ENCODE measurements at places on chromosomes 11 and 22.
A peak's percentile ranks its signal among the peaks of the same experiment; 100 is the strongest.

- no peak for DNase-seq
Measured at GRCh38 chr11:21262992-21263391, 593.6 kb downstream of the NELL1 start.

GRCh38 chr11:109547356-109548027 lies 125.5 kb downstream of the C11orf87 start:
- no peak for DNase-seq

GRCh38 chr22:19970479-19971275 lies 29.1 kb upstream of the TXNRD2 start:
- DNase-seq: peak; percentile 66

DNA sequence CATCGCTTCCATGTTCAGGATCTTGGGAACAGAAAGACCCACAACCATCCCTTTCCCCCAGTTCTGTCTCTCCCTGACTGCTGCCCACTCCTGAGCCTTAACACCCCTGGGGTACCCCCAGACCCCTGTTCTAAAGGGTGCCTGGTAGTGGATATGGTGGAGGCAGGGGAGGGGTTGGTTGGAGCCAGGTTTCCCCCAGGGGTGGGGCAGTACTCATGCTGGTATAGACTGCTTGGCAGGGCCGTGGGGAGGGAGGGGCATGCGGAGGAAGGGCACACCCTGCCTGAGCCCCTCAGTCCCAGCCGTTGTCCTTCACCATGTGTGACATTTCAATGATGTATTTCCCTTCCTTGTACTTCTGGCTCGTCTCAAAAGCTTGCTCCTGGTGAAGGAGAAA lies 4.0 kb downstream of the YPEL4 start:
- no peak for DNase-seq

DNA sequence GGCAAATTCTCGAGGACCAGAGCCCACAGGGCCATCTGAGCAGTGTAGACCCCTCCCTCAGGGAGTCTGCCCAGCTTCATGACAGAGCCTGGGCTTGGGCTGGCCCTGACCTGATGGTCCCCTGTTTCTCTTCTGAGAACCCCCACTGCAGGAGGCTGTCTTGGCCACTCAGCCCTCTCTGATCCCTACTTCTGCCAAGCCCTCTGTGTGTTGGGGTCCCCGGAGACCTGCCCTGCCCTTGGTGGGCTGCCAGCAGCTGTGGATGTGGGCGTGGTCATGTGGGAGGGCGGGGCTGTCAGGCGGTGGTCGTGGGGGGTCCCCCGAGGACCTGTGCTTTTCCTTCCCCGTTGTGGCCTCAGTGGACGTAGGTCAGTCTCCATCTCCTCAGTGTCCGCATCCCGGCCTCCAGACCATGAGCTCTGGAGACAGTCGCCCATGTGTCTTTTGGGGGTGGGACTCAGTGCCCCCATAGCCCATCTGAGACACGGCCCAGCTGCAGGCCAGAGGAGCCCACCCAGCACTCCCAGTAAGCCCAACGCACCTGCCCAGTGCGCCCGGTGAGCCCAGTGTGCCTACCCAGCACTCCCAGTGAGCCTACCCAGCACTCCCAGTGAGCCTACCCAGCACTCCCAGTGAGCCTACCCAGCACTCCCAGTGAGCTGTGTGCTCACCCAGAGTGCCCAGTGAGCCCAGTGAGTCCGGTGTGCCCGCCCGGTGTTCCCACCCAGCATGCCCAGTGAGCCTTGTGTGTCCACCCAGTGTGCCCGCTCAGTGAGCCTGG lies 409.2 kb downstream of the TBC1D22A start:
- no peak for DNase-seq

- DNase-seq: no peak
Measured at GRCh38 chr11:56172256-56172830, 4.1 kb upstream of the OR5J2 start.

- no peak for DNase-seq
Measured at GRCh38 chr11:1510928-1511327, 24.3 kb upstream of the MOB2 start.

DNA sequence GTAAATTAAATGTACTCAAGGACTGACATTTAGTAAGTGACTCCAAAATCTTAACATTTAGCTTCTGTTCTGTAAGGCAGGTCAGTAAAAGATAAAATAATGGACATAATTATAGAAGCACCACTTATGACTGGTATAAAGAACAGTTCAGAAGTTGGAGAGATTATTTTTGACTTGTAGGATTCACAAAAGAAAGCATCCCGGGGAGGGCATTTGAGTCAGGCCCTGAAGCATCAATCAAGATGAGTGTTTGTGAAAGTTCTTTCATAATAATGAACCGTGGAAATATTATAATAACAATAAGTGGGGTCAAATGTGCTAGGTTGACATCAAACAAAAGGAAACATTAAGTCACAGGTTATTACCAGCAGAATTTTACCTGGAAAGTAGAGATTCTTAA lies 201.9 kb downstream of the DDX10 start:
- no peak for DNase-seq

GRCh38 chr22:35837101-35837727 lies 119.5 kb downstream of the APOL5 start:
- no peak for DNase-seq

DNA sequence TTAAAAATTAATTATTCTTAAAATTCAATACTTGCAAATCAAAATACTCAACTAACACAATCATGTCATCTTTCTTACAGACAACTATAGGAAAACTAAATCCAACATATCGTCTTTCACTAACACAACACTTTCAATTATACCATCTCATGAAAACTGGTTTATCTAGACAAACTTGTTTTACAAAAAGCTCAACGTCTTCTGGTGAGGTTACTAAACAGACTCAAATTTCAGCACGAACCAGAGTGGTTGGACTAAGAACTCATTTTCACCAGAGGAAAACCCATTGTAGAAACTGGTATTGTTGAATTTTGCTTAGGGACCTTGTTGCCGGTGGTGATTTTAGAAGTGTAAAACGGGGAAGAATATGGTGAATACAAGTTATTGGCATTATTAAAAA lies 52.2 kb downstream of the NUP98 start:
- DNase-seq: no peak

GRCh38 chr11:27688076-27688475 lies 12.2 kb downstream of the BDNF start:
- no peak for DNase-seq

GRCh38 chr11:86675017-86675416 lies 2.6 kb upstream of the ME3 start:
- DNase-seq: peak; percentile 48

DNA sequence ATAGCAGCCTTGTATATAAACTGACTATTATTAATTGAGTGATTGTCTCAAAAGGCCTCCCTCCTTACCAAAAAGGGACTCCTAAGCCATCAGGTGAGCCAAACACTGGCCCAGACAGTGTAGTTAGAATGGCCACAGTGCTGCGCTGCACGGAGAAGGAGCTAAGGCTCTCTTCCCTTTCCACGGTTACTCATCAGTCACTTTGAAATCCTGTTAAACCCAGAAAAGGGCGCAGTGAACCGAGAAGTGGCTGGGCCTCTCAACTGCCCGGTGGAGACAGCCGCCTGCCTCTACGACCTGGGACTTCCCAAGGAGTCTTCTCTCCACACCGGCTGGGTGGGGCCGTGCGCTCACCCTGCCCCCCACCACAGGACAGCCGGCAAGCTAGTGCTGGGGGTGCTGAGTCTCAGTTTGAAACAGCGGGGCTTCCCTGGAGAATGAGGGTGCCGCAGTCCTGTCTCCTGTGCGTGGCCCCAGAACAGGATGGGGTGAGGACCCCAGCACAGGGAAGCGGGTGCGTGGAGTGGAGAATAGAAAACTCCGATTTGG lies 1.3 kb downstream of the MYH9 start:
- DNase-seq: peak; percentile 90

DNA sequence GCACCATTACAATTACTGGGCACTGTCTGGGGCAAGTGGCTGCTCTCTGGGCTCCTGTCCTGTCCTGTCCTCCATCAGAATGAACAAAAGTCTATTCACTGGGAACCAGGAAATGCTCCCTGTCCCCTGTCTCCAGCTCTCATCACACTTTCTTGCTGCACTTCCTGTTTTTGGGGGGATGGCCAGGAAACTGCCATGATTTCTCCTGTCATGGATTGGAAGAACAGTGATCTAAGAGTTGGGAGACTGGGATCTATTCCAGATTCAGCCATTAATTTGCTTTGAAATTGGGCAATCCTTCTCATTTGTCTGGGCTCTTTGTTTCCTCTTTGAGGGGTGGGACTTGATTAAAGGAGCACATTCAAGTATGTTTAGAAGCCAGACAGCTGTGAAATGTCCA lies 61.4 kb upstream of the KIRREL3 start:
- DNase-seq: no peak

GRCh38 chr11:126633330-126633729 lies 277.8 kb downstream of the ST3GAL4 start:
- DNase-seq: no peak

- DNase-seq: no peak
Measured at GRCh38 chr11:92865352-92865751, 104.1 kb upstream of the MTNR1B start.

GRCh38 chr11:124075841-124076651 lies 34.9 kb upstream of the OR10G7 start:
- DNase-seq: peak; percentile 35

DNA sequence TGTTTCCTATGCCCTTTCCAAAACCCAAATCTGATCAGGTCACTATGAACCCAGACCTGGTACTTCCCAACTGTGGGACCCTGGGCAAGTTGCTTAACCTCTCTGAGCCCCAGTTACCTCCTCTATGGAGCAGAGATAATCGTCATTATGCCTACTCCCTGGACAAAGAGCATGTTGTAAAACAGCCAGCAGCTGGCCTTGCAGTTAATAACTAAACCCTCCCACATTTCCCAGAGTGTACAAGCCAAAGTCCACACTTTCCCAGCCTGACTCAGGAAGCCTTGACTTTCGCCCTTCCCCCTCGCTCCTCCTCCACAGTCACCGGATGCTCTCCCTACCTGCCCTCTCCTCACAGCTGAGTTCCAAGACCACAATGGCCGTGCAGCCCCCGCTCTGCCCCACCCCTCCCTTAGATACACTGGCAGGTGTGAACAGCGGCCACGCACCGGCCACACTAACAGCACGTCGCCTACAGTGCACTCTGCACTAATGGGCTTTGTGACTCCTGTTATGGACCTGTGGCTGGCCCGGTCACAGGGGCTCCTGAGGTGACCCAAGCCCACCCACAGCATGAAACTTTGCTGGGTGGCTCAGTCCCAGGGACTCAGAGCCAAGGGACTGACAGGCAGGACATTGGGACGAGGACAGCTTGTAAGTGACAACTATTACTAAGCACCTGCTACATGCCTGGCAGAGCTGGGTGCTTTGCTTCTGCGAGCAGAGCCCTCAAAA lies 15.6 kb upstream of the MFNG start:
- no peak for DNase-seq

DNA sequence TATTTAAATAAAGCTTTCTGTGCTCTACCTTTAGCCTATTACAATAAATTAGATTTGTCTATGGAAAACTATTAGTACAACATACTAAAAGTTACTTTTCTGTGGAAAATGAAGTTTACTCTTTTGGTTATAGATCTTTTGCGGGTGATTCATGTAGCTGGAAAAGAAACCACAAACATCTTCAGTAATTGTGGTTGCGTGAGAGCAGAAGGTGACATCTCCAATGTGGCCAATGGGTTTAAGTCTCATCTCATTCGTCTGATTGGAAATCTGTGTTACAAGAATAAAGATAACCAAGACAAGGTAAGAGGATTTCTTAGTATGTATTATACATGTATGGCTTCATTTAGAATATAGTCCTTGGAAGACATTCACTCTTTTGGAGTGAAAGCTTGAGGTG lies 68.6 kb downstream of the ATXN10 start:
- no peak for DNase-seq

DNA sequence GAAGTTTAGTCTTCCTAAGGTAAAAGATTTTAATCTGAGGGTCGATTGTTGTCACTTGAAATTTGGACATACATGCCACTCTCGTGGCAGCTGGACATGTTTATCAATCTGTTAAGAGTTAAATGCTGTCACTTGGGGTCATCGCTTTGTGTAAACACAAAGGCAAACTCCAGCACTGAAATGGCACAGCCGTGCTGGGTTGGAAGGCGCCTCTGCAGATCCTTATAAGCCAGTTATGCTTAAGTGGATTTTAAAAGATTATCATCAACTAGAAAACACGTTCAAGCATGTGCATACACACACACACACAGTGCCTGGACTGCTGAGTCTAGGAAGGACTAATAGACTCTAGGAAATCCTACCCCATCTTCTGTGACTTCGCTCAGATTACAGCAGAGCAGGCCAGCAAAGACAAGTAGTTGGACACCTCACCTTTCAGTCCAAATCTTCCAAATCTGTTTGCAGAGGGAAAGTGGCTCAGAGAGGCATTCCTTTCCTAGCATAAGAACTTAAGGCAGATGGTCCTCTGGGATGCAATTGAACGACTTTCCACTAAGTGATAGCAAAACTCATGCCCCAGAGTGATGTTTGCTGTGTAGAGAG lies 83.7 kb downstream of the CACNG2 start:
- no peak for DNase-seq

- DNase-seq: no peak
Measured at GRCh38 chr22:39176714-39177455, 24.4 kb upstream of the CBX7 start.

DNA sequence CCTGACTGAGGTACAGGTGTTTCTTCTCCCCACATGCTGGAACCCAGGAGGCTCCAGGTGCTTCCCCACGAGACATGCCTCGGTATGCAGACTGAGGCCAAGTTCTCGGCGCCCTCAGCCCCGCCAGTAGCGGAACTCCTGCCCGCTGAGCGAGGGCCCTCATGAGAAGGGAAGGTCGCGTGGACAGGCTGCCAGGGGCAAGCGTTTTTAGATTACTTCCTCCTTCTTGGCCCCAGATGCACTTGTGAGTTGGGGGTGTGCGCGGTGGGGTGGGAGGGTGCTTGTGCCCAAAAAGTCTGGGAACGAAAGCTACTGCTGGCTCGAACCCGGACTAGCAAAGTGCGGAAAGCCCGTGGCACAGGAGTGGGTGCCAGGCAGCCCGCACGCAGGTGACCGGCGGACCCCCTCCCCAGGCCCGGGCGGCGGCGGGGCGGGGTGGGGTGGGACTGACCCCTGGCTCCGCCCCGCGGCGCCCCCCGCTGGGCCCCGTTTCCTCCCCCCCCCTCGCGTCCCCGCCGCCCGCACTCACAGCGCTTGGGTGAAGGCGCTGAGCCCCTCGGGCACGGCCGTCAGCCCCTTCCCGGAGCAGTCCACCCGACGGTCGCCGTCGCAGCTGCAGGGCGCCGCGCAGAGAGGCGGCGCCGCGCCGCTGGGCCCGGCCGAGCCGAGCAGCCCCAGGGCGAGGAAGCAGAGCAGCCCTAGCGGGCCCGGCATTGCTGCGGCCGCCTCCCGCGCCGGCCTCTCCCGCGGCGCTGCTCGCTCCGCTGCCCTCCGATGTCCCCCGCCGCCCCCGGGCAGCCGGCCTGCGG lies 797 bp downstream of the LGR4 start:
- peak; percentile 47 for DNase-seq

GRCh38 chr11:24642648-24643047 lies 145.8 kb downstream of the LUZP2 start:
- no peak for DNase-seq

DNA sequence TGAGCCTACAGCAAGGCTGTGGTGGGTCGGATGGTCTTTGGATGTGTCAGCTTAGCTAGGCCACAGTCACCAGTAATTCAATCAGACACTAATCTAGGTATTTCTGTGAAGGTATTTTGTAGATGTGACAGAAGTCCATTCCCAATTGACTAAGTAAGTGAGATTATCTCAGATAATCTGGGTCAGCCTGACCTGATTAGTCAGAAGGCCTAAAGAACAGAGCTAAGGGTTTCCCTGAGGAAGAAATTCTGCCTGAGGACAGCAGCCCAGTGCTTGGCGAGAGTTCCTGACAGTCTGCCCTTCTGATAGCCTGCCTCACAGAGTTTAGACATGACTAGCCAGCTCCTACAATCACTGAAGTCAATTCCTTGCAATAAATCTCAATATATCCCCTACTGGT lies 28.7 kb downstream of the GUCD1 start:
- no peak for DNase-seq

GRCh38 chr11:98307827-98308491 lies 712.8 kb upstream of the CNTN5 start:
- no peak for DNase-seq

Measured in suppressor macrophage treated with lipopolysaccharide for 4 hours (primary cell).